Naive thymus-derived CD4-positive, alpha-beta T cell (primary cell): ENCODE measurements at places on chromosomes 4 and X. TPM values are rescaled to one million over a fixed set of nuclear protein-coding genes. Genes with fewer than 3 reads are reported as not detected.

- no peak for DNase-seq
- no peaks in the 10 kb centered on the region for H3K4me1 ChIP-seq
- no peaks in the 10 kb centered on the region for H3K27me3 ChIP-seq
- H3K36me3 ChIP-seq = no peaks in the 10 kb centered on the region
- H3K4me3 ChIP-seq = no peak overlapping the region
- no peak overlapping the region for H3K27ac ChIP-seq
Measured at GRCh38 chr4:24956763-24957162, 43.9 kb upstream of the CCDC149 start.

- no peak overlapping the region for H3K4me3 ChIP-seq
- no peak for DNase-seq
- H3K4me1 ChIP-seq = no peaks in the 10 kb centered on the region
- no peak overlapping the region for H3K27ac ChIP-seq
- H3K36me3 ChIP-seq = no peaks in the 10 kb centered on the region
Measured at GRCh38 chr4:21005647-21006046, 305.4 kb downstream of the PACRGL start.

DNA sequence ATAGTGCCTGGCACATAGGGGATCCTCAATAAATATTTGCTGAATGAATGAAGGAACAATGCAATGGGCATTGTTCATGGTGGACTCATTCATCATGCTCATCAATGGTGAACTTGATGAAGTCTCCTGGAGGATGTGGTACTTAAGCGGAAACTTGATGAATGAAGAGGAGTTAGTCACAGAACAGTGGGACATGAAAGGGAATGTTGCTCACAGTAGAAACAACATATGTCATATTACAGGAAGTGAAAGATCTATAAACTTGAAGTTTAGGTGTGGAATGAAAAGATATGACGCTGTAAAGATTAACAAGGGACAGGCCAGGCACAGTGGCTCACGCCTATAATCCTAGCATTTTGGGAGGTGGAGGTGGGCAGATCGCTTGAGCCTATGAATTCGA lies 224.1 kb downstream of the PPP3CA start:
- H3K36me3 ChIP-seq = no peaks in the 10 kb centered on the region
- H3K4me1 ChIP-seq = no peaks in the 10 kb centered on the region
- no peak overlapping the region for H3K27ac ChIP-seq

DNA sequence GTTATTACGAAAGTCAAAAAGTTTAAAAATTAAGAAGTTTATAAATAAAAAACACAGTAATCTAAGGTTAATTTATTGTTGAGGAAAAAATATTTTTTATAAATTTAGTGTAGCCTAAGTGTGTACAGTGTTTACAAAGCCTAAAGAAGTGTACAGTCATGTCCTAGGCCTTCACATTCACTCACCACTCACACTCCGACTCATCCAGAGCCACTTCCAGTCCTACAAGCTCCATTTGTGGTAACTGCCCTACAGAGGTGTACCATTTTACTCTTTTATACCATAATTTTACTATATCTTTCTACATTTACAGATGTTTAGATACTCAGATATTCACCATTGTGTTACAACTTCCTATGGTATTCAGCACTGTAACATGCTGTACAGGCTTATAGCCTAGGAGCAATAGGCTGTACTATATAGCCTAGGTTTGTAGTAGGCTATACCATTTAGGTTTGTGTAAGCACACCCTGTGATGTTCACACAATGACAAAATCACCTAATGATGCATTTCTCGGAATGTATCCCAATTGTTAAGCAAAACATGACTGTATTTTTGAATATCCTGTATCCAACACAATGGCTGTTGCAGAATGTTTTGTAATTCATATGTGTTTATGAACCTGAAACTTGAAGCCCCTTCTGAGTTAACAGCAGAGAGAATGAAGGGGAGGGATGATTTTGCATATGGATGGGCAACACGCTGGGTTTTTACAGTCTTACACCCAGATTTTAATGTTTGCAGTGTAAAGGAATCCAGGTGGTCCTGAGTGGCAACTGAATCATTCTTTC lies 3.1 kb downstream of the PPBP start:
- H3K27ac ChIP-seq = no peak overlapping the region
- no peaks in the 10 kb centered on the region for H3K27me3 ChIP-seq
- no peaks in the 10 kb centered on the region for H3K4me1 ChIP-seq
- no peaks in the 10 kb centered on the region for H3K36me3 ChIP-seq

- H3K4me3 ChIP-seq = no peak overlapping the region
- H3K27me3 ChIP-seq = no peaks in the 10 kb centered on the region
- no peaks in the 10 kb centered on the region for H3K36me3 ChIP-seq
- no peak overlapping the region for H3K27ac ChIP-seq
Measured at GRCh38 chr4:52680381-52680780, 21.3 kb upstream of the USP46 start.

DNA sequence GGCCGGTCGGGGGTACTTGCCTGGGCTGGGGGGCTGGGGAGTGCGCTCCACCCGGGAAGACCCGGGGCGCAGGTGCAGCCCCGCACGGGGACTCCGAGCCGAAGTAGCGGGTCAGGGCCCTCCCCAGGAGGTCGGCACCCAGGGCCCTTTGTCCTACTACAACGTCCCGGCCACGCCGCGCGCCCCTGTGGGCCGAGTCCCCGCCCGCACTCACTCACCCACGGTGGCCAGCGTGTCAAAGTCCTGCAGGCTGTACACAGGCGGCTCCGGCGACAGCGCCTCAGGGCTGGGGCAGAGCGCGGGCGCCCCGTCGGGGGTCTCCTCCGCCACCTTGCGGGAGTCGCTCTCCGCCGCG lies 602 bp downstream of the PRKX start:
- H3K36me3 ChIP-seq = no peaks in the 10 kb centered on the region
- no peak for DNase-seq
- H3K4me1 ChIP-seq = peaks cover 7% of the 10 kb centered on the region
- peak overlapping the region; percentile 71 for H3K27ac ChIP-seq

- H3K27me3 ChIP-seq = no peaks in the 10 kb centered on the region
- no peak overlapping the region for H3K27ac ChIP-seq
- no peak for DNase-seq
- H3K36me3 ChIP-seq = no peaks in the 10 kb centered on the region
Measured at GRCh38 chrX:112851161-112851779, 10.6 kb upstream of the AMOT start.

GRCh38 chr4:78150543-78150864 lies 93.4 kb downstream of the FRAS1 start:
- no peaks in the 10 kb centered on the region for H3K27me3 ChIP-seq
- H3K4me3 ChIP-seq = no peak overlapping the region
- no peaks in the 10 kb centered on the region for H3K4me1 ChIP-seq
- no peak overlapping the region for H3K27ac ChIP-seq
- no peaks in the 10 kb centered on the region for H3K36me3 ChIP-seq

DNA sequence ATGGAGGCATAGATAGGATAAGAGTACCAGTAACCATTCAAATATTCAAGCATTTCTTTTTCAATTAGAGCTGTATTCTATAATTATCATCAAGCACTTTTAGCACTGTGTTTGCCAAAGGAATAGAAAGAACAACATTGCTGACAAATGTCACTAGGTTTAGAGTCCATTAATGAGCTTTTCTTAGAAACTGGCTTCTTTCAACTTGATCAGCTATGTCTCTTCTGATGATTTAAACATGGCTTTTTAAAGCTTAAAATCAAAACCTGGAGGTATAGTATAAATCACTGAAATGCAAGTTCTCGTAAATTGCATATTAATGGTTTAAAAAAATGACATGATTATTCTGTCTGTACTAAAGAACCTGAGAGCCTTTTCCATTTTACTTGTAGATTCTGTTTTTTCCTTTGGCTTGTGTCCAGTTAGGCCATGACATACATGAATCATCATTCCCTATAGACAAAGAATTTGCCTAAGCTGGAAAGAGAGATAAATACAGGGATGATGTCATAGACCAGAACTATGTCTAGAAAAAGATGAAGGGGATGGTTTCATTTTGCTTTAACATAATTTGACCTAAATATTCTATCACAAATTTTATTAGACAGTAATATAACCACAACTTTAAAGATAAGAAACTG lies 340.1 kb upstream of the CTSO start:
- H3K4me3 ChIP-seq = no peak overlapping the region
- H3K36me3 ChIP-seq = no peaks in the 10 kb centered on the region
- no peak overlapping the region for H3K27ac ChIP-seq
- no peak for DNase-seq

DNA sequence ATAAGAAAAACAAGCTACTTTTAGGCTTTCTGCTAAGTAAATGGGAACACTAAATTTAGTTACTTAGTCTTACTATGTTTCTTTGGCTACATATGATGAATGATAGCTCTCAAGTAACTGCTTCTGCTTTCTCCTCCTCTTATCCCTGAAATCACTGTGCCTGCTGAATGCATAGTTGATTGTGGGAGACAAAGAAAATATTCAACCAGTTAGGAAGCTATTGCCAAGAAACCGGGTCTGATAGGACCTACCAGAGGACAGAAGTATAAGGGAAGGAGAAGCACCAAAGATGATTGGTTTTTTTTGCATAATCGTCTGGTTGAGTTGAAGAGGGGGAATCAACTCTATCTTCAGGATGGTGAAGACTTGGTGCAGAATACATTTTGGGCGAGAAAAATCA lies 28.0 kb upstream of the NDUFC1 start:
- no peaks in the 10 kb centered on the region for H3K4me1 ChIP-seq
- H3K27ac ChIP-seq = no peak overlapping the region
- no peak for DNase-seq
- H3K27me3 ChIP-seq = no peaks in the 10 kb centered on the region

GRCh38 chrX:15973946-15974345 lies 119.3 kb upstream of the AP1S2 start:
- no peak overlapping the region for H3K27ac ChIP-seq
- no peak for DNase-seq
- H3K27me3 ChIP-seq = no peaks in the 10 kb centered on the region
- no peaks in the 10 kb centered on the region for H3K4me1 ChIP-seq
- H3K36me3 ChIP-seq = no peaks in the 10 kb centered on the region

Gene NPY2R
- not detected for total RNA-seq

Gene FGF5
- total RNA-seq = not detected in 2 replicates

Gene TRIM61
- 0.64 TPM for total RNA-seq

Gene TACR3
- not detected for total RNA-seq

Gene MRPL1
- total RNA-seq = 25.7 TPM

Gene KLKB1
- 1.6 TPM for total RNA-seq

Gene KCND1
- 4.3 and 5.8 TPM in 2 replicates for total RNA-seq

Gene SYP
- 1.3 TPM for total RNA-seq

Gene NEIL3
- total RNA-seq = 0.37 TPM
